ENCODE measurements at places on chromosomes 3 and 15. TPM values are rescaled to one million over a fixed set of nuclear protein-coding genes. Genes with fewer than 3 reads are reported as not detected.

- peaks cover 15% of the 10 kb centered on the region for H3K36me3 ChIP-seq
- H3K27me3 ChIP-seq = no peaks in the 10 kb centered on the region
- H3K27ac ChIP-seq = no peak overlapping the region
- no peak overlapping the region for H3K4me3 ChIP-seq
- no peaks in the 10 kb centered on the region for H3K4me1 ChIP-seq
Observed at GRCh38 chr3:67558426-67558825, 96.0 kb downstream of the SUCLG2 start.

DNA sequence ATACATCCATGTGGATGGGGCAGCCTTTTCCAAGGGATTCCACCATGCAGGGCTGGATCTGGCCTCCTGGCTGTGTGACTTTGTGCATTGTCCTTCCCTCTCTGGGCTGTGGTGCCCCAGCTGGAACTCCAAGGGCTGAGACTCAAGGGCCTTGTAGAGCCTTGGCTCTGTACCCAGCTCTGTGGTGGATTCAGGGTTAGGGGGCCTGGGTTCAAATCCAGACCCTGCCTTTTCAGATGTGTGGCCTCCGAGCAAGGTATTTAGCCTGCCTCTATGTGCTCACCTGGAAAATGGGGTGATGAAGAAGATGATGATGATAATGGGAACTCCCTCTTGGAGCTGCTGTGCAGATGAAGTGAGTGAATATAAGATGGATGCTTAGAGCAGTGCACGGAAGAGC is 161.9 kb downstream of the WNT7A start:
- peak; percentile 0 for DNase-seq
- H3K27ac ChIP-seq = no peak overlapping the region
- no peaks in the 10 kb centered on the region for H3K36me3 ChIP-seq
- H3K4me3 ChIP-seq = no peak overlapping the region
- H3K27me3 ChIP-seq = no peaks in the 10 kb centered on the region

- no peaks in the 10 kb centered on the region for H3K27me3 ChIP-seq
- H3K4me1 ChIP-seq = peaks cover 6% of the 10 kb centered on the region
- DNase-seq = no peak
- H3K27ac ChIP-seq = no peak overlapping the region
Observed at GRCh38 chr3:171200750-171201088, 174.2 kb upstream of the SLC2A2 start.

DNA sequence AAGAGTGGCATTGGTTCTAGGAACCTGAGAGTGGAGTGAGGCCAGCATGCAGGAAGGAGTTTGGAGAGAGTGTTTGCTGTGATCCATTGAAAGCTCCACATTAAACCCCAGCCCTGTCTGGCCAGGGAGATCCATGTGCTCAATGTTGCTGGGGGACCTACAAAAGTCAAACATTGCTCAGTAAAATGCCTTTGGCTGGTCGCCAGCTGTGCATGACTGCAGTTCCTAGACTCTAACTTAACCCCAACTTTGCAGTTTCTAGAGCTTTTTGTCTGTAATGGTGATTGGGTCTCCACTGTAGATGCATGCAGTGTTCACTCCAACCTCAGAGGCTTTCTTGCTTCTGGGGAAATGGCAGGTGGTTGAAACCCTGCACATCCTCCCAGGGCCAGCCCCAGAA is 99.7 kb upstream of the ABHD17C start:
- no peaks in the 10 kb centered on the region for H3K4me1 ChIP-seq
- no peaks in the 10 kb centered on the region for H3K27me3 ChIP-seq
- no peak overlapping the region for H3K4me3 ChIP-seq

- no peak overlapping the region for H3K27ac ChIP-seq
- no peaks in the 10 kb centered on the region for H3K27me3 ChIP-seq
- no peak for DNase-seq
- no peaks in the 10 kb centered on the region for H3K36me3 ChIP-seq
- no peaks in the 10 kb centered on the region for H3K4me1 ChIP-seq
Observed at GRCh38 chr3:32584660-32585059, 14.0 kb upstream of the DYNC1LI1 start.

- H3K27ac ChIP-seq = no peak overlapping the region
- H3K4me3 ChIP-seq = no peak overlapping the region
- no peaks in the 10 kb centered on the region for H3K27me3 ChIP-seq
- H3K4me1 ChIP-seq = no peaks in the 10 kb centered on the region
- no peaks in the 10 kb centered on the region for H3K36me3 ChIP-seq
Observed at GRCh38 chr15:96914081-96914480, 583.6 kb downstream of the NR2F2 start.

GRCh38 chr15:96320107-96320506 is 10.4 kb upstream of the NR2F2 start:
- peak overlapping the region; percentile 98 for H3K27ac ChIP-seq
- no peaks in the 10 kb centered on the region for H3K27me3 ChIP-seq
- no peak for DNase-seq
- H3K4me3 ChIP-seq = no peak overlapping the region
- H3K36me3 ChIP-seq = no peaks in the 10 kb centered on the region
- peaks cover 67% of the 10 kb centered on the region for H3K4me1 ChIP-seq

DNA sequence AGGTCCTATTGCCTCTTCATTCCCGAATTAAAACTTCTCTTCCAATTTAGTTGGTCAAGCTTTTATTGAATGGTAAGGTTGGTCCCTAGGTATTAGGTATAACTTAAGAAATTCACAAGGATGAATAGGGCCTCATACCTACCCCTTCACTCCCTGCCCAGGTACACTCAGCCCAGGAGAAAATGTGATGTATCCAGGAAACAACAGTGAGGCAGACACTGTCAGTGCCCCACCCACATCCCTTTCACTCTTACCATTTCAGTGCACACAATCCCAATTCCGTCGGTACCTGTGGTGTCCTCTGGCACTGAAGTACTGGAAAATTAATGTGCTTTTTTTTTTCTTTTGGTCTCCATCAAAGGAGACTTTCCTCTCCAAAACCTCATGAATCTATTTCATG is 10.5 kb upstream of the C3orf49 start:
- H3K27me3 ChIP-seq = no peaks in the 10 kb centered on the region
- H3K4me1 ChIP-seq = no peaks in the 10 kb centered on the region
- no peak for DNase-seq
- no peak overlapping the region for H3K4me3 ChIP-seq
- no peak overlapping the region for H3K27ac ChIP-seq

STAB1 gene
- 70.3 TPM for total RNA-seq

CPN2 gene
- total RNA-seq = not detected

OXSM gene
- total RNA-seq = 8.8 TPM

BNC1 gene
- 0.55 TPM for total RNA-seq

PARP15 gene
- 2.0 TPM for total RNA-seq

MRPL47 gene
- total RNA-seq = 27.0 TPM

SOX14 gene
- total RNA-seq = not detected

NR2E3 gene
- 0.37 TPM for total RNA-seq

CLDN18 gene
- 931 TPM for total RNA-seq

TRIM42 gene
- not detected for total RNA-seq

NTRK3 gene
- under 0.01 TPM for total RNA-seq

Measured in stomach (tissue), 19 donors.